ENCODE measurements at places on chromosomes 1 and 21.

DNA sequence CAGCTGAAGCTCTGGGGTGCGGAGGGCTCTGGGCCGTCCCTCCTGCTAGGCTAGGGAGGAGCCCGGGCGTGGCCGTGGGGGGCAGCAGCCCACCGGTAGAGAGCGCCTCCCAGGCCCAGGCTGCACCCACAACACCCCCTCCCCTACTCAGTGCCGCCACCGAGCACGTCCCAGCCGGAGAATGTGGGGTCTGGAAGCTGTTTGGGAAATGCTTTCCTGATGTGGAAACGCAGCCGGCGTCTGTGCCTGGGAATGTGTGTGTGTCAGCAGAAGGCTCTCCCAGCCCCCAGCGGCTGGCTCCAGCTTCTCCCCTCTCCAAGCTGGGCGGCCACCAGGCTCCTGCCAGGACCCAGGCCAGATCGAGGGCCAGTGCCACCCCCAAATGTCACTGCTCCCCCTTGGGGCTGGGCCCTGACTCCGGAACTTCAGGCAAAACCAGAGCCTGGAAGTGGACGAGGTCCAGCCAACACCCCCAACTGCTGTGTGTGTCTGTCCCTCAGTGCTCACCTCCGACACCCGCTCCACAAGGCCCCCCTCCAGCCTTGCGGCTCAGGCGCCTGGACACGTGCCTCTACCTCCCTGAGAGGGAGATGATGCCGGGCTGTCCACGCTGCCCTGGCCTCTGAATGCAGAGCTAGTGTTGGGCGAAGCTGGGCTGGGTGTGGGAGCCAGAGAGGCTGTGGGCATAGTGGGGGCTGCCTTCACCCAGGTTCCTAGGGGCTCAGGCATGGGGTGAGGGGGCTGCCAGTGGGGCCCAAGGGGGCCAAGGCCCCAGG lies 74.7 kb downstream of the MEGF6 start:
- DNase-seq = no peak

- DNase-seq = no peak
These were observed 29.9 kb upstream of the PPP1R15B start for GRCh38 chr1:204441558-204441957.

GRCh38 chr1:186463511-186463910 lies 2.6 kb upstream of the PDC start:
- DNase-seq = no peak

- no peak for DNase-seq
These were observed 57.4 kb downstream of the GALNT2 start for GRCh38 chr1:230124186-230125128.

GRCh38 chr1:163361123-163361934 lies 39.6 kb downstream of the NUF2 start:
- DNase-seq = no peak

GRCh38 chr1:211951856-211952255 lies 83.5 kb downstream of the INTS7 start:
- no peak for DNase-seq

- DNase-seq = peak; percentile 54
These were observed 2.7 kb downstream of the IL10RB start for GRCh38 chr21:33268737-33269441.

GRCh38 chr1:10210841-10211804 lies 753 bp downstream of the KIF1B start:
- DNase-seq = peak; percentile 36

DNA sequence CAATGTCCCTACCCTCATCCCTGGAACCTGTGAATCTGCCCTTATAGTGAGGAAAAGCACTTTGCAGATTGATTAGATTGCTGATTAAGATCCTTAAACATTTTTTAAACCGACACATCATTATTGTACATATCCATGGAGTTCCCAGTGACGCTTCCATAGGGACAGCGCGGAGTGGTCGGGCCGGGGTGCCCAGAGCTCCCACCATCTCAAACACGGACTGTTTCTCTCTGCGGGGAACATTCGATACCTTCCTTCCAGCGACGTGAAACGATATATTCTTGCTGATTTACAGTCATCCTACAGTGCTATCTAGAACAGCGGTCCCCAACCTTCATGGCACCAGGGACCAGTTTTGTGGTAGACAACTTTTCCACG lies 4.0 kb downstream of the KRTAP10-12 start:
- DNase-seq = no peak

DNA sequence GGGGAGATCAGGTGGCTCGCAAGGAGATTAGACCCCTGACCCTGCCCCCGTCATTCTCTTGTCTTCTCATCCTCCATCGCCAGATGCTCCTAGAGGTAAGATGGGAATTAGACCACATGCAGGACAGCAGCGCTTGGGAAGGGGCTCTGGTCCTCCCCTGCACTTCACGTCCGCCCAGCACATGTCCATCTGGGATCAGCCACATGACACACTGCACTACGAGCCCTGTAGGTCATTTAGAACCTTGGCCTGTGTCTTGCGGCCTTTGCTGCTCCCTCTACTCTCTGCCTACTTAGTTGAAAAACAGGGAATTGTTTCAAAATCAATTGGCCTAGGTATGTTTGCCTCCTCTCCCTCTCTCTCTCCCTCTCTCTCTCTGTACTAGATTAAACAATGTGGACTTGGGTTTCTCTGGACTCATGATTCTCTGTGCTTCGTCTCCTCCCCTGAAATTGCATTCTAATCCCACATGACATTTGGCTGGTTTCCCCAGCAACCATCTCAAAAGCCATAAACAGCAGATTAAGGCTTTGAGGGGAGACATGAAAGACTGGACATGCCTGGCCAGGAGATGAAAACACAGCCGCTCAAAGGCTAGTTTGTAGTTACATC lies 3.8 kb upstream of the NCMAP start:
- no peak for DNase-seq

GRCh38 chr21:26170471-26171257 lies at the start of gene APP:
TSS of gene APP (minus strand) at chr21:26170770. CDS start at chr21:26170620, 150 bp downstream.
- DNase-seq = peak; percentile 94

- no peak for DNase-seq
These were observed 197.6 kb upstream of the FOXD3 start for GRCh38 chr1:63124666-63125191.

GRCh38 chr1:207964195-207964966 lies 53.5 kb upstream of the CD34 start:
- DNase-seq = no peak

DNA sequence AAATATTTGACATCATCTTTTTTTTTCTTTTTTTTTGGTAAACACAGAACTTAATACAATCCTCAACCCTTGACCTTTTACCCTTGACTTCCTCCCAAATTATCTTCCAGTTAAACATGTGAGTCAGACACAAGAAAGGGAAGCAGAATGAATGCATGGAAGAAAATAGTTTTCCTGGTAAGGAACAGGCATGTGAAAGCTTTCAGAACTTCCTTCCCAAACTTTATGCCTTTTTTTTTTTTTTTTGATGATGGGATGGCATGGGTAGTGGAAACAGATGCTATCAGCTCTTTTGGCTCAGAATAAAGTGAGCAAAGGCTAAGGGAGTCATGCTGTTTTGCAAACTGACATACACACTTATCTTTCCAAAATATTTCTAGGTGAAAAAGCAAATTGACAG lies 1079.1 kb downstream of the TTLL7 start:
- no peak for DNase-seq

- DNase-seq = no peak
These were observed 25.0 kb downstream of the PRMT2 start for GRCh38 chr21:46660505-46660904.

GRCh38 chr1:39348278-39348677 lies 143.2 kb upstream of the BMP8A start:
- DNase-seq = no peak

DNA sequence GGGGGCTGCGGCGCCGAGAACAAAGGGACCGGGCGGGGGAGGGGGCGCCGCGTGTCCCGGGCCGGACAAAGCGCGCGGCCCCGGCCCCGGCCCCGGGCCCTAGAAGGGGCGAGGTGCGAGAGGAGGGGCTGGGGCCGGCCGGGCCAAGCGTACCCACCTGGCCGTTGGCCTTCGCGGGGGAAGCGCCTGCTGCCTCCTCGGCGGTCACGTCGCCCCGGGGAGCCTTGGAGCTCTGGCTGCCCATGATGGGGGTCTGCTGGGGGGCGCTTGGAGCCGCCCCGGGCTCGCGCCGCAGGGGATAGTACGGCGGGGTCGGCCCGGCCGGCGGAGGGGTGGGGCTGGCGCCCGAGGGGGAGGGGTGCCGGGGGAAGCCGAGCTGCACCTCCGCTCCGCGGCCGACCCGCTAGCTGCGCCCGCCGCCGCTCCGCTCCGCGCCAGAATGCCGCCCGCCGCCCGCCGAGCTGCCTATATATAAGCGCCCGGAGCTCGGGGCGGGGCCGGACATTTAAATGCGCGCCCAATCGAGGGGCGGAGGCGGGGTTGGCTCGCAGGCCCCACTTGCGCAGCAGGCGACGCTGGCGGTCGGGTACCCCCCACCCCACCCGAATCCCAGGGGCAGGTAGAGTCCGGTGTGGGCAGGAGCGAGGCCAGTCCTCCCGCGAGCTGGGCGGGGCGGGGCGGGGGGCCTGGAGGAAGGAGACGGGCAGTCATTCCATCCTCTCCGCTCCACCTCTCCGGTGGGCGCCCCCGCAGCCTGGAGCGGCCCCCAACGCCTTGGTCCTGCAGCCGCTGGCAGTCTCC lies at the start of gene MARCKSL1:
MARCKSL1 (minus strand) TSS at position 444 of the 801 bp plus-strand sequence; CDS start at position 244, 200 bp downstream.
- DNase-seq = peak; percentile 80

GRCh38 chr1:170261669-170262068 lies 115.9 kb downstream of the NTMT2 start:
- DNase-seq = no peak

DNA sequence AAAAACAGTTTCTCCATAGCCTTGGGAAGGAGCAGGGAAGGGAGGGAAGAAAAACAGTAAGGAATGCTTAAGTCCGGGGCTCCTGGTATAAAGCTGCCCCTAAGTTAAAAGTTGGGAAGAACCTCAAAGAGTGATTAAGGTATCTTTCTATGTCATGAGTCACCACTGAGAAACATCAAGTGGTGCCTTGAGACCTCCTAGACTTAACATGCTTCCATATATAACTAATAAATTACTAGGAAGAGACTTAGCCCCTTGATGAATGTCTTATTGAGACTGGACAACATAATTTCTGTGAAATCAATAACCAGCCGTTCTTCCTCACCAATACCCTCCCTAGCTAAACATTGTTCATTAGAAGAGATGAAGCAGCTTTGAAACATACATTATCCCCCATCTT lies 121.8 kb upstream of the SLC44A3 start:
- no peak for DNase-seq

GRCh38 chr1:193569096-193569982 lies 382.9 kb upstream of the B3GALT2 start:
- DNase-seq = no peak

- DNase-seq = no peak
These were observed 7.1 kb downstream of the GIPC2 start for GRCh38 chr1:78052685-78053405.

DNA sequence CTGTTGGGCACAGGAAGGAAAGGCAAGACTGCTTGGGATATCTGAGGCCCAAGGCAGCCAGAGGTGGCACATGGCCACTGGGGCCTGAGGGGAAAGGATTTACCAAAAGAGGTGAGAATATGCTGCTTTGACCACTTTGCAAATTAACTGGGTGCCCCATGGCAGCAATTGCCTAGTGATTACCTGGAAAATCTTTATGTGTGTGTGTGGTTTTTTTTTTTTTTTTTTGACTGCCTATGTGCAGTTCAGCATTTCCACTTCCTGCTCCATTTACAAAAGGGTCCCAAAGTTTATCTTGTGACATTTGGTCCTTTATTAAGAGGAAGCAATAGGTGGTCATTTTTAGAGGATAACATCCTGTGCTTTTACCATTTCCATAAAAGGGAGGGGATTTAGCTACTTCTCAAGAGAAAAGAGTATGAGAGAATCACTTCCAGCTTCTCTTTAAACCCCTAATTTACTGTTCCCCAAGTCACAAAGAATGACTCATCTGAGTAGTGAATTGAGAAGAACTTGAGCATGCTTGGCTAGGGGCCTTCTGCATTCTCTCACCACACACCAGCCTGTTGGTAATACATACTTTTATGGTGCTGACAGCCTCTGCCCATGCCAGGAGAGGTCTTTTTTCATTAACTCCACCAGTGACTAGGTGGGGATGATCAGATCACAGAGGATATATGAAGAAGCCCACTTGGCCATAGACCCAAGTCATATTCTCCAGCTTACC lies 52.1 kb downstream of the SYDE2 start:
- no peak for DNase-seq

DNA sequence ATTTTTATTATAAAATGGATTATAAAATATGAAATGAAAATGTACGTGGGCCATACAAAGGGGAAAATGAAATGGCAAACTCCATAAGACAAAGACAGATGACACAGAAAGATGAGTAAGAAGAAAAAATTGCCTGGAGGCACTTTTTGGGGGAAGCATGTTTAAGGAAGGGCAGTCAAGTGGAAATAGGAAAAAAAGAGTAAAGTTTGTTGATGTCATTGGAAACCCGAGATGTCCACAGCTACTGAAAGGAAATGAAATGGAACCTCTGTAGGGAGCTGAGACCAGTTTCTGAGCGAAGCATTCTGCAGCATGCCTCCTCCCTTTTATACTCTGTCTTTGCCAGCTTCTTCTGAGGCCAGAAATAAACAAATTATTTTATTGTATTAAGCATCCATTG lies 203.4 kb upstream of the UBE2U start:
- DNase-seq = no peak

- no peak for DNase-seq
These were observed 48.7 kb downstream of the UCK2 start for GRCh38 chr1:165876121-165876520.

DNA sequence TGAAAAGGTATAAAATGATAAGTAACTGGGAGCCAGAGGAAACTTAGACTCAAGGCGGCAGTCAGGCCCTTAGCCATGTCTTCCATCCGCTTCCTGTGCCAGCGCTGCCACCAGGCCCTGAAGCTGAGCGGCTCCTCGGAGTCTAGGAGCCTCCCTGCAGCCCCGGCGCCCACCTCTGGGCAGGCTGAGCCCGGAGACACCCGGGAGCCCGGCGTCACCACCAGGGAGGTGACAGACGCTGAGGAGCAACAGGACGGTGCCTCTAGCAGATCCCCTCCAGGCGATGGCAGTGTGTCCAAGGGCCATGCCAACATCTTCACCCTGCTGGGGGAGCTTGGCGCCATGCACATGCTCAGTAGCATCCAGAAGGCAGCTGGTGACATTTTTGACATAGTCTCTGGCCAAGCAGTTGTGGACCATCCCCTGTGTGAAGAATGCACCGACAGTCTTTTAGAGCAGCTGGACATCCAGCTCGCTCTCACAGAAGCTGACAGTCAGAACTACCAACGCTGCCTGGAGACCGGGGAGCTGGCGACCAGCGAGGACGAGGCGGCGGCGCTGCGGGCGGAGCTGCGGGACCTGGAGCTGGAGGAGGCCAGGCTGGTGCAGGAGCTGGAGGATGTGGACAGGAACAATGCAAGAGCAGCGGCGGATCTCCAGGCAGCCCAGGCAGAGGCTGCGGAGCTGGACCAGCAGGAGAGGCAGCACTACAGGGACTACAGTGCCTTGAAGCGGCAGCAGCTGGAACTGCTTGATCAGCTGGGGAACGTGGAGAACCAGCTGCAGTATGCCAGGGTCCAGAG lies at the start of gene BECN2:
BECN2 (plus strand) TSS at position 76 of the 803 bp plus-strand sequence; CDS start at position 76, 0 bp downstream.
- no peak for DNase-seq

DNA sequence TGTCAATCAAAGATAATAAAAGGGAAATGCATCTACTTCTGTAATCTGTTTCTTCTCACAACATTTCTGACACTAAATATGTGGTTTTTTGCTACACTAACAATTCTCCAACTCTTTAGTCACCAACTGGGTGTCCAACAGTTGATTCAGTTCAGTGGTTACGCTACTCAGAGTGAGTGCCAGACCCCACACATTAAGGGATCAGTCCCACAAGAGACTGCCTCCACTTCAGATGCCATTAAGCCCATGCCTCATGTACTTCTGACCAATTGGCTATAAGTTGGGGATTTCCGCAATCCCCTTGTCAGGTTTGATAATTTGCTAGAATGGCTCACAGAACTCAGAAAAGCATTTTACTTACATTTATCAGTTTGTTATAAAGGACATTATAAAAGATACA lies 28.4 kb downstream of the RNF2 start:
- DNase-seq = no peak

- DNase-seq = no peak
These were observed 29.4 kb upstream of the CD101 start for GRCh38 chr1:116971965-116972673.

Measured in activated CD4-positive, CD25-positive, alpha-beta regulatory T cell treated with anti-CD3 and anti-CD28 coated beads, Interleukin-2, amount 50 U/mL, for 72 hours (primary cell).